ENCODE measurements at places on chromosomes 2 and 18.

GRCh38 chr2:238876232-238876630 is 28.3 kb downstream of the TWIST2 start:
- DNase-seq = no peak

DNA sequence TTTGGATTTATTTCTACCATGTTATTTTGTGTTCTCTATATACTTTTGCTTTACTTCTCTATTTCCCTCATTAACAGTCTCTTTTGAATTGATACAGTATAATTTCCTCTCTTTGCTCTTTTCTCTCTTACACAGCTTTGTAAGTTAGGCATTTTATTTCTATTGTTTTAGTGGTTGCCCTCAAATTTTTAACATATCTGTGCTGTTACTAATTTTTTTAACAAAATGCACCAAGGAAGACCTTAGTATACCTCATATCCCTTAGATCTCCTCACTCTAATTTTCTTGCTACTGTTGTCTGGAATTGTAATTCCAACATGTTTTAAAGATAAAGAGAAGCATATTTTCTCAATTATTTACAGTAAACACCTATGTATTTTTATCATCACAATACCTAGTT is 416.8 kb upstream of the SLC14A2 start:
- no peak for DNase-seq

- DNase-seq = no peak
Measured at GRCh38 chr18:79411614-79412526, 16.1 kb downstream of the NFATC1 start.

DNA sequence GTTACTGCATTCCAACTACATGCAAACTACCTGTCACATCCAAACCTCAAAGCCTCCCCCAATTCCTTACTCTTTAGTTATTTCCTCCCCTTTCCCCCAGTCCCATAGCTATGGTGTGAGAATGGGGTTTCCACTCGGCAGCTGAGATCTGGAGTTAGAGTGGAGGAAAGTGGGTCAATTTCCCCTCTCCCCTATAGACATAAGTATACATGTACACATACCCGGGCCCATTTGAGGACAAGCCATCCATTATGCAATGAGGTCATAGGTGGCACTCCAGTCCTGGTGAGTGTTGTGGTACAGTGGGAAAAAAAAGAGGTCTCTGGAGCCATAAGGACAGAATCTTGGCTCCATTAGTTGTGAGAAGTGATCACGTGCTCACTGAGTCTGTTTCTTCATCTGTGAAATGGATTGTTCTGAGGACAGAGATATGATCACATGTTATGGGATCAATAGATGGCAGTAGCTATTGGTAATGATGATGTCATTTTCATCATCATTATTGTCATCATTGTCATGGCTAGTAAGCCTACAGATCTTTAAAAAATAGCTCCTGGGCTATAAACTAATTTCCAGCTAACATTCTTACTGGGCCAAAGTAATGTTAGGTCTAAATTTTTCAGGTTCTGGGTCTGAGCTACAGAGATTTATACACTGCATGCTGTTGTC is 119.0 kb downstream of the BCL2L11 start:
- no peak for DNase-seq

DNA sequence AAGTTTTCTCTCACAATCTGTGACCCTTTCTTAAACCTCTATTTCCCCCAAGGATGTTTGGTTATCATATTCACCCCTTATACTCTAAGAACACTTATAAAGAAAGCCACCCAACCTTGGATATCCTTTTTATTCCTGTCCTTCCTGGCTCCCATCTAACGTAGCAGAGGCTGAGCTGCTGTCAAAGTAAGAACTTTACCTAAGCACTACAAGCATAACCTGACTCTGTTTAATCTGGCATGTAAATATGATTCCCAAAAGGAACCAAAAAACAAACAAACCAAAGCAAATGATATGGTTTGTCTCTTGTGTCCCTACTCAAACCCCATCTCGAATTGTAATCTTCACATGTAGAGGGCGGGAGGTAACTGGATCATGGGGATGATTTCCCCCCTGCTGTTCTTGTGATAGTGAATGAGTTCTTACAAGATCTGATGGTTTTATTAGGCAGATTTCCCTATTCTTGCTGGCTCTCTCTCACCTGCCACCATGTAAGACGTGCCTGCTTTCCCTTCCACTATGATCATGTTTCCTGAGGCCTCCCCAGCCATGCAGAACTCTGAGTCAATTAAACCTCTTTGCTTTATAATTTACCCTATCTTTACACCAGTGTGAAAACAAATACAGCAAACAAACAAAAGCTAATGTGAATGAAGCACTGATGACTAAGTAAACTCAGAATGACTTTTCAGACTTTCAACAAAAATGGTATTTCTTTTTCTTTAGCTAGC is 72.7 kb upstream of the SPOPL start:
- no peak for DNase-seq

DNA sequence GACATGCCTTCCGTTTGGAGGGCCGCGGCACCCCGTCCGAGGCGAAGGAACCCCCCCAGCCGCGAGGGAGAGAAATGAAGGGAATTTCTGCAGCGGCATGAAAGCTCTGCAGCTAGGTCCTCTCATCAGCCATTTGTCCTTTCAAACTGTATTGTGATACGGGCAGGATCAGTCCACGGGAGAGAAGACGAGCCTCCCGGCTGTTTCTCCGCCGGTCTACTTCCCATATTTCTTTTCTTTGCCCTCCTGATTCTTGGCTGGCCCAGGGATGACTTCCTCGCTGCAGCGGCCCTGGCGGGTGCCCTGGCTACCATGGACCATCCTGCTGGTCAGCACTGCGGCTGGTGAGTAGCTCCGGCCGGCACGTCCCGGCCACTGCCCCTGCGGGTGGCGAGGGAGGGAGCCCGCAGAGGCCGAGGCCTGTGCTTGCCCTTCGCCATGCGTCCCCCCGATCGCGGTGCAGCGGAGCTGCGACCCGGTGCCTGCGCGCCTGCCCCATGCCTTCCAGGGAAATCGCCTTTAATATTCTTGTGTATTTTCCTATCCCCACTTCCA is 1.2 kb downstream of the BMPR2 start:
- DNase-seq = peak; percentile 35

- DNase-seq = no peak
Measured at GRCh38 chr2:189829102-189829833, 45.0 kb downstream of the PMS1 start.

DNA sequence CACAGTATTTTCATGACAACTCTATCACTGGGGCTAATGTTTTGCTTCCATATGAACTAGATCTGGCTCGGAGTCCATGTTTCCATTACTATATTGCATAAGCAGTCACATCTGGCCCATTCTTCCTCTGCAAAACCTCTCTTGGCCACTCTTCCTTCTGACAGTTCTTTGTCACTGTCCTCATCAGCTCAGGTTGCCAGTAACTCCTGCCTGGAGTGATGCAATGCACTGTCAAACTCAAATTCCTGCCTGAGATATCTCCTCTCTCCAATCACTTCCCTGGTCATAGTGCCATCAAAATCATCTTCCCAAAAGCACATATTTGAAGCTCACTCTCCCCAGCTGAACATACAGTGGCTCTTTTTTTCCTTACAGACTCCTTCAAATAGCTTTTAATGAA is 66.1 kb downstream of the COLEC12 start:
- DNase-seq = no peak

GRCh38 chr2:66803726-66804125 is 368.8 kb downstream of the MEIS1 start:
- DNase-seq = no peak

DNA sequence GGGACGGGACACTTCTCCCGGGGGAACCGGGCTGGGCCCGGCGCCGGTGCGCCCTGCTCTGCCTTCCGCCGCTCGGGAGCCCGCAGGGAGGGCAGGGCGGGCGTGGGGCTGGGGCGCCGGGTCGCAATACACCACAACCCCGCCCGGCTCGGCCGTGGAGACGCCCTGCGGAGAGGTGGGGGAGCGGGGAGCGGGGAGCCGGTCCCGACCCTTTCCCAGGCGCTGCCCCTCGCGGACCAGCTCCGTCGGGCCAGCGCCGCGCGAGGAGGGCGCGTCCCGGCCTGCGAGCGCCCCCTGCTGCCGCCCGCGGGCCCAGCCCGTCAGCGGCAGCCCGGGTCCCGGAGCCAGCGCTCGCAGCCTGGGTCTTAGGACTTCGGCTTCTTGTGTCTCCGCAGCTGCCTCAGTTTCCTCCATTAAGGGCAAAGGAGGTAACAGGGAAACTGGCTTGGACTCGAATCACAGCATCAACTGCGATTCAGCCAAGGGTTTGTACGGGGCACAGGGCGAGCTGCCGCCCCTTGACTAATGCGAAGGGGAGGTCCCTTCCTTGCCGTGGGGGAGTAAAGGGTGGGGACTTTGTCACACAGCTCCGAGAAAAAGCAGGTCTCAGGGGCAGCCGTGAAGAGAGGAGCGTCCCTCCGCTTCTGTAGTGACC is 635 bp upstream of the ADRA2B start:
- DNase-seq = peak; percentile 74

DNA sequence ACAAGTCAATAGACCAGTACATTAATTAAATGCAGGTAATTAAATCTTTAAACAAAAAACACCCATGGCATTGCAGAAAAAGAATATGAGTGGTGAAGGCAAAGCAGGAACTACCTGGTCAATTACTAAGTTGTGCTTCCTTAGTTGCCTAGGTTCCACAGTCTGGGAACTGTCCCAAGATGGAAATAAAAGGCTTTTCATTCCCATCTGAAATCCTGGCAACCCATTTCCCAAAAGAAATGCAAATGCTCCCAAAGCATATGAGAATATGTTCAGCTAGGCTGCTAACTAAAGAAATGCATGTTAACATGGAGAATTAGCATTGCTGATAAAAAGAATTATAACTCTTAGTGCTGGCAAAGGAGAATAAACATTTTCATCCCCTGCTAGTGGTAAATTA is 177.8 kb downstream of the TMEM163 start:
- no peak for DNase-seq

GRCh38 chr2:179412112-179412511 is 147.5 kb upstream of the SESTD1 start:
- no peak for DNase-seq

GRCh38 chr18:33010149-33010548 is 237.3 kb upstream of the KLHL14 start:
- no peak for DNase-seq

GRCh38 chr18:9608298-9608697 is 6.1 kb downstream of the PPP4R1 start:
- DNase-seq = no peak

- no peak for DNase-seq
Measured at GRCh38 chr2:238689871-238690389, 158.0 kb upstream of the TWIST2 start.

DNA sequence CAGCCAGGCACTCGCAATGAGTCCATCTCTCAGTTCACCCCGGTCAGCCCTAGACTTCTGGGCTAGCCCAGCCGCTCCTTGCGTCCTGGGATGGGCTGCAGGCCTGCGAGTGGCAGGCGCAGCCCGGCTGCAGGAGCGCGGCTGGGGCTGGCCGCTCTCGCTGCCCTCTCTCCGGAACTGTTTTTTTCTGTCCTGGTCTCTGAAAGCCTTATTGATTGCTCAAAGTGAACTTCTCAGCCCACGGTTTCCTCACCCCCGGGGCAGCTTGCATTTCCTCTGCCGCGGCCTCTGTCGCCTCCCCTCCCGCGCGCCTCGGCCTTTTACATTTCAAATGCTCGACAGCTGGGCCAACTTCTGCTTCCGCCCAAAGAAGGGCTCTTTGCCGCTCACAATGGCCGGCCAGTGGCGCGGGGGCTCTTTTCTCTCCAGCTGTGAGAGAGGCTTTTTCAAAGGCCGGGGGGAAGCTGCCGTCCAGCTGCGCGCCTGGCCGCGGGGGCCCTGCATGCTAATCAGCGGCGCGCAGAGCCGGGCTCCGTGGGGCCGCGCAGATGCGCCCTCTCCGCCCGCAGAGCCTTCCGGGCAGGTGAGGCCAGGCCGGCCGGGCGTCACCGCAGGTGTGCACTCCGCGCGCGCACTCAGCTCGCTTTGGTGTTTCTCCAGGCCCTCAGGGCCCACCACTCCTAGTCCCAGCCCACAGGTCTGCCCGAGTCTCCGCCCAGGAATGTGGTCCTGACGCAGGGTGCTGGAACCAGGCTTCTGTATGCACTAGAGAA is 513.8 kb downstream of the RNF144A start:
- DNase-seq = peak; percentile 75

GRCh38 chr18:5058768-5059695 is 138.0 kb downstream of the AKAIN1 start:
- DNase-seq = peak; percentile 35

Data from stimulated activated CD4-positive, alpha-beta T cell treated with anti-CD3 and anti-CD28 coated beads, Interleukin-15, amount 100 ng/mL, for 24 hours (primary cell).